ENCODE measurements at places on chromosomes 2 and 18.

DNA sequence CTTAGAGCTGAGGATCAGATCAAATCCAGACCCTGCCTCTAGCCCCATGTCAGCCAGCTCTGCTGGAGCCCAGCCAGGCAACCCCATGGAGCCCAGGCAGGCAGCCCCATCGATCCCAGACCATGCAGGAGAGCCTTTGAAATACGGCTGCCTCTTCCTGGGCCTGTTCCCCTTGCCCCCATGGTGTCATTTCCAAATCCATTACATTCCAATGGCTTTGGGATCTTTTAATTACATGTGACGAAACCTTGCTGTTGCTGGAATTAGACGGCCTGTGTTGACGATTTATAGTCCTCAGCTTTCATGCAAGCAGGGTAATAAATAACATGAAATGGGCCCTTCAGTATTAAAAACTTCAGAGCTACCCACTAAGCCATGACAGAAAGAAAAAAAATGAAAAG is 75.8 kb upstream of the SLC14A2 start:
- DNase-seq, result no peak

GRCh38 chr2:40144022-40144421 is 307.9 kb downstream of the SLC8A1 start:
- no peak for DNase-seq

- no peak for DNase-seq
Observed at GRCh38 chr2:69755862-69756467, 14.0 kb downstream of the ANXA4 start.

DNA sequence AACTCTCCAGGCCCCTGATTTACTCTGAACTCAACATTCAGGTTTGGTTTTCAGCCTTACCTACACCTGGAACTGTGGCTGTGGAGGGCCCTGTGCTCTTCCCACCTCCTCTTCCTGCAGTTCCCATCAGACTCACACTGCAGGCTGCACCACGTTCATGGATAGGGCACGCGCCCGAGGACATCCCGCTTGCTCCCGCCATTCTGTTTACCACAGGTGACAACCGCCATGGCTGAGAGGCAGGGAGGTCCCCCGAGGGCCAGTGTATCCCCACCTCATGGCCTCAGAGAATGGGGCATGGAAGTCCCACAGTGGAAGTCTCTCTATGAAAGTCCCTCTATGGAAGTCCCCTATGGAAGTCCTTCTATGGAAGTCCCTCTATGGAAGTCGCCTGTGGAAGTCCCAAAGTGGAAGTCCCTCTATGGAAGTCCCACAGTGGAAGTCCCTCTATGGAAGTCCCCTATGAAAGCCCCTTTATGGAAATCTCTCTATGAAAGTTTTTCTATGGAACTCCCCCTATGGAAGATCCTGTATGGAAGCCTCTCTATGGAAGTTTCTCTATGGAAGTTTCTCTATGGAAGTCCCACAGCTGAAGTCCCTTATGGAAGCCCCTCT is 358.4 kb upstream of the SALL3 start:
- no peak for DNase-seq

DNA sequence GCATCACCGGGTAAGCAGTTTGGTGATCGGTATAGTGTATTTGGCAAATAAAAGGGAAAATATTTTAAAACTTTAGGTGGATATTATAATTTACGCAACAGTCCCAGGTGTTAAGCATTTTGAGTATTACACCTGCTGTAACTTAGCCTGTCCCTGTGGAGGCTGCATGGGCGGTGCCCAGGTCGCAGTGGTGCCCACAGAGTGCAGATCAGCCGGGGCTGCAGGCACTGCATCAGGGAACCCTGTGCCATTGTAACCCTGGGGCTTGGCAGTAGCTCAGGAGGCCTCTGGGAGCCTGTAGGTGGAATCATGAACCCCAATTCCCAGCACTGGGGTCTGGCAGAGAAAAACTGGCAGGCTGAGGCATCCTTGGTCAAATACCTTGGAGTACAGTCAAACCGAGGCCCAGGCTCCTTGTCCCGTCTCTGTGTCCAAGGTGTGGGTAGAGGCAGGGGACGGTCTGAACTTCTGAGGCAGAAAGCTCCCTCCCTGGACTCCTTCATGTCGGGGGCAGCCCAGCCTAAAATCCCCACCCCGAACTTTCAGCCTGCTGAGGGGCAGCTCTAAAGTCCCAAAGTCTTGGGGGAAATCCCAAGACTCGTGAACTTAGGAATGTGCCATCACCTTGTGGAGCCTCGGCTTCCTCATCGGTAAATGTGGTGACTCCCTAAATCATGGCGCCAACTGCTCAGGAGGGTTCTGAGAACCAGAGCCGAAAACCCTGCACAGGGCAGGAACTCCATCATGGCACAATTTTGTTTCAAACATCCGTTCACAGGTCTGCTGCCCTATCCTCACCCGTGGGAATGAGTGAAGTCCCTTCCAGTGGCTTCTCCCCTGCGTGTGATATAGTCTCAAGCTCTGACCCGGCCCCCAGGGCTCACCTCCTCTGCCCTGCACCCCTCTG is 85.7 kb downstream of the INHBB start:
- DNase-seq, result no peak

DNA sequence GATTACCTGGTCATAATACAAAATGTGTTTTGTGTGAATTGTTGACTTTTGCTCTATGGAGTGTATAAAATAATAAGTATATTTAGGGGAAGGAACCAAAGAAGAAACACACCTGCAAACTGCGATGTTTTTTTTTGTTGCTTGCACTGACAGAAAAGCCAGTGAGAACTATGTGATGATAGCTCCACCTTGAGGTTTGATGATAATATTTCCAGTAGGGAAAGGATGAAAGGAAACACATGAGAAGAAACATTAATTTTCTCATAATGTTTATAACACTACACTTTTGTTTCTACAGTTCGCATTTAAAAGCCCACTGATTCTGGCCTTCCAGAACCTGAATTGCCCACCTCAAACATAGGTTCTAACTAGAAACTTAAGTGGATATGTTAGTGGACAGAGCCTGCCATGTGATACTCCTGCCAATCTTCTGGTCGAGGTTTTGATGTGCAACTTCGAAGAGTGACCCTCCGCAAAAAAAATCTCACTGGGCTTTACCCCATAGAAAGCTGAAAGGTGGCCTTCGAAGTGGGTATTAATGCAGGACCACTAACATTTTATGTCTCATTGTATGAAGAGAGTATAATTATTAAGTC is 476.4 kb upstream of the SPHKAP start:
- no peak for DNase-seq

DNA sequence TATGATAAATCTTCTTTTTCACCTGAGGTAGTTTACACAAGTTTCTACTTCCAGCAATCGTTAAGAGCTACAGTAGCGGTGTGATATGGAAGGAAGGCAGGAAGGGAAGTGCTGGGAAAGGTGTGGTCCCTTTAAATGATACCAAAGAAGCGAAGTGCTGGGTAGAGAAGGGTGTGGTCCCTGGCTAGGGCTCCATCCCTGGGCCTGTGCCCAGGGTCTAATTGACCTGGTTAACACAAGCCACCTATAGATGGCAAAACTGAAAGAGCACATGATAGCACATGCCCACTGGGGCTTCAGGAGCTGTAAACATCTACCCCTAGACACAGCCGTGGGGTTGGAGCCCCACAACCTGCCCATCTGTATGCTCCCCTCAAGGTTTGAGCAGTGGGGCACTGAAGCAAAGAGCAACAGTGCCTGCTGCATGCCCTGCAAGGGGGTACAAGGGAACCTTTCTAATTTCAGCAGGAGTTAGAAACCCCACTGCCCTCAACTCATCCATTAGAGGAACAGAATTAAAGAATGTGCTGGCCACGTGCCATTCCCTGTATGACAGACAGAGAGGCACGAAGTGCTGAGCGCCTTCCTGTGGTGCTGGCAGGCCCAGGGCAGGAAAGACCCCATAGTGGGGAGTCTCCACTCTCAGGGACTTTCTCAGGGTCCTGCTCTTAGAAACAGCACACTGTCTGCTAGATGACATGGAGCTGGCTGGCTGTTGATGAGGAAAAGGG is 153.1 kb upstream of the LMAN1 start:
- no peak for DNase-seq

DNA sequence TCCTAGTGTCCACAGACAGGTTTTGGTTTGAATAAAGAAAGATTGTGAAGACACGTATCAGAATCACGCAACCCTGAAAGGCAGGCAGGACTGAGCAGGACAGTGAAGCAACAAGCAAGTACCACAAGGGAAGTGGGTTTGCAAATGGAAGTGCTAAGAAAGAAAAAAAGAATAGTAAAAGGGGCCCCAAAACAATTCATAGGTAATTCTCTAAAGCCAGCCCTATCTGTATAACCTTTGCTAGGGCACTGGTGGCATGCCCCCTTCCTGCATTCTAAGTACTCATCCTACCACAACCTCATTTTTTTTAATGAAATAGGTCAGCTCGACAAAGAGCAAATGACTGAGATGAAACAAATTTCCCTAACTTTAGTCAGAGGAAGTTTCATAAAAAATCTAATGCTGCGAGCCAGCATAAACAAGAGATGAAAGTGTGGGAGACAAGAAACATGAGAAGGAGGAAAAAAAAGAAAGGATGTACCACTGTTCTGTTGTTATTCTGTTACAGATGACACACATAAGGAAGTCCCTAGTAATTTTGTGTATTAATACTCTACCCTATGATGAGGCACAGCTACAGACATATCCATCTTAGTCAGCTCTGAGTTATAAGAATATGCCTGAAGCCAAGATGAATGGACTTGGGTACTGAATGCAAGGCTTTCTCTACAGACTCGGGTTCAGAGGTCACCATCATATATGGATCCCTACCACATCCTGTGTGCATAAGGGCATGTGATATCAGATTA is 32.2 kb downstream of the IKZF2 start:
- peak; percentile 12 for DNase-seq

DNA sequence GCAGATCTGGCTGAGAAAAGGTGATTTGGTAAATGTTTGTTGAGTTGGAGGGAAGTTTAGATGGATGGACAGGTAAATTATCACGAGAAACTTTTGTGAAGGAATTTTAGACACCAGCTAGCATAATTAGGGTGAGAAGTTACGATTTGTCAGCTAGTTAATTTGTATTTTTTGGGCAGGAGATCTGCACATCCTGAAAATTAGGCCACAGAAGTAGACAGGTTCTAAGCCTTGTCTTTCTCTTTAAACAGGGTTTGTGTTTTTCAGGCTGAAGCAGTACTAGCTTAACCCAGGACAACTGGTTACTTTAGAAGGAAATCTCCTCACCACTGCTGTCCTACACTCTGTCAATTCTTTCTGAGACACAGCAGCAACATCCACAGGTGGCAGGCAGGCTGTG is 49.1 kb downstream of the DDX1 start:
- no peak for DNase-seq

- no peak for DNase-seq
Observed at GRCh38 chr18:35841283-35841682, 131.2 kb upstream of the RMP24 start.

DNA sequence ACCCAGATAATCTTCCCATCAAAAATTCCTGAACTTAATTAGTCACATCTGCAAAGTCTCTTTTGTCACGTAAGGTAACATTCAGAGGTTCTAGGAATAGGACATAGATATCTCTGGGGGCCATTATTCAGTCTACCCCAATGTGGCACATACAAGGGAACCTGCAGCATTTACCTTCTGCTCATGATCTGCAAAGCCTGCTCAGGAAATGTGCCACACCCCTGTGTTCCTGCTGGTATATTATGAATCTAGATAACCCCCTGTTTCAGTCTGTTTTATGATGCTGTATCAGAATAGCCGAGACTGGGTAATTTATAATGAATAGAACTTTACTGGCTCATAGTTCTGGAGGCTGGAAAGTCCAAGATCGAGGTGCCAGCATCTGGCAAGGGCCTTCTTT is 103.5 kb downstream of the ARL4C start:
- DNase-seq, result peak; percentile 44

DNA sequence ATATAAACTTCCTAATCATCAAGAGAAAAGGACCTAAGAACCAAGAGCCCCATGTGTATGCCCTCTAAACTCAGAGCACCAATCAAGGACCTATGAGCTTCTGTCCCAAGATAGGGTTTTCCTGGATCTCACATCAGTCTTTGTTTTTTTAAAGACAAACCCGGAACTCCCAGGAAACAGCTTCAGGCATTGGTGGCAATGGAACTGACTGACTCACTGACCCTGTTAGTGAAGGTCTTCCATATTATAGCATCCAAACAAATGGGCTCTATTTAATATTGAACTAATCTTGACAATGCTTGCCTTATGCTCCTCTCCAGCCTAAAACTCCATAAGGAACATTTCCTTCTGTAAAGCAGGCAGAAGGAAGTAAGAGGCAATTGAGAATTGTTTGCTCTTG is 63.5 kb upstream of the RPE start:
- DNase-seq, result no peak

- DNase-seq, result no peak
Observed at GRCh38 chr2:43787895-43788294, 14.1 kb downstream of the DYNC2LI1 start.

GRCh38 chr2:70458661-70459060 is 95.0 kb downstream of the TGFA start:
- DNase-seq, result no peak

DNA sequence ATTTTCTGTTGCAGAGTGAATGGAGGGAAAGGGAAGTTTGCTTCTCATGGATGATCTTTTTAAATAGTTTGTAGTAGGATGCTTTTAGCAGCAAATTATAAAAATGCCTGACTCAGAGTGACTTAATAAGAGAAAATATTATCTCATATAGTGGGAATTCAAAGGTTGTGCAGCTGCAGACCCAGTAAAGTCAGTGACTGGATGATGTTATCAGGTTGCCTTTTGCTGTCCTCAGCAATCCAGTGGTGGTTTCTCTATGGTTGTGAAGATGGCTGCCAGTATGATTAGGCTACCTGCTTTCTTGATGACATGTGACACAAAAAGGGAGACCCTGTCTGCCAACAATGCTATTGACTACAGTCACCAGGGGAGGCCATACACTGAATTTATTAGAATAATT is 184.8 kb downstream of the DIS3L2 start:
- DNase-seq, result no peak

DNA sequence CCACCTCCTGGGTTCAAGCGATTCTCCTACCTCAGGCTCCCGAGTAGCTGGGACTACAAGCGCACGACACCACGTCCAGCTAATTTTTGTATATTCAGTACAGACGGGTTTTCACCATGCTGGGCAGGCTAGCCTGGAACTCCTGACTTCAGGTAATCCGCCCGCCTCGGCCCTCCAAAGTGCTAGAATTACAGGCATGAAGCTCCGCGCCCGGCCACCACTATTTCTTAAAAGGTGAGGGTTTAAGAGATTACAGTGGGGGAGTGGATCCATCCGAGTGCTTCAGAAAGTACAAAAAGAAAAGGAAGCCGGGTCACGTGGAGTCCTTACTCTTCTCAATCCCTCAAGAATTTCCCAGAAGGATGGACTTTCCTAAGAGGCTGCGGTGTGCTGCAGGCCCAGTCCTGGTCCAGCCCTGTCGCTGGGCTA is 146.9 kb downstream of the ANKRD44 start:
- DNase-seq, result no peak

GRCh38 chr2:60366135-60366712 is 187.2 kb downstream of the BCL11A start:
- DNase-seq, result no peak

- DNase-seq, result no peak
Observed at GRCh38 chr2:143685421-143686078, 556.3 kb downstream of the ARHGAP15 start.

DNA sequence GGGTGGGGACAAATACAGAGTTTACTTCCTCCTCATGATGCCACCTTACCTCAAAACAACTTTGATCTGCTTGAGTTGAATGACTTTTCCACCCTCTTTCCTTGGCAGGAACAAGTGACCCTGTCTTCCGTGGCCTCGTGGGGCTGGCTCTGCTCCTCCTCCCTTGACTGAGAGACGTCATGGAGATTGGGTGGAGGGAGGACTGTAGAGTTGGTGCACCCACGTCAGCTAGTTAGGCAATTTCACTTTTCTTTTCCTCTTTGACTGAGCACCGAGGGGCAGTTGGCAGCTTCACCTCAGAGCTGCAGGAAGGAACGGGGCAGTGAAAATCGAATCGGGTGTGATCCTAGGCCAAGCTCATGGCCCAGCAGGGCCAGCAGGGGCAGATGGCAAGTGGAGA is at the start of gene SP140:
TSS of gene SP140 (plus strand) at position 251 of the 400 bp plus-strand sequence. CDS start at position 360, 109 bp downstream.
- DNase-seq, result peak; percentile 81
